Substantia nigra (tissue), 51 donors: ENCODE measurements at places on chromosomes 5 and 9.

- no peak for DNase-seq
Measured at GRCh38 chr5:139904566-139904815, 108.9 kb downstream of the PSD2 start.

GRCh38 chr5:133877351-133878235 lies 90.8 kb downstream of the C5orf15 start:
- DNase-seq, result no peak

GRCh38 chr9:127450243-127450760 lies 904 bp downstream of the RPL12 start:
- DNase-seq, result no peak

- no peak for DNase-seq
Measured at GRCh38 chr5:31113666-31114350, 79.7 kb upstream of the CDH6 start.

DNA sequence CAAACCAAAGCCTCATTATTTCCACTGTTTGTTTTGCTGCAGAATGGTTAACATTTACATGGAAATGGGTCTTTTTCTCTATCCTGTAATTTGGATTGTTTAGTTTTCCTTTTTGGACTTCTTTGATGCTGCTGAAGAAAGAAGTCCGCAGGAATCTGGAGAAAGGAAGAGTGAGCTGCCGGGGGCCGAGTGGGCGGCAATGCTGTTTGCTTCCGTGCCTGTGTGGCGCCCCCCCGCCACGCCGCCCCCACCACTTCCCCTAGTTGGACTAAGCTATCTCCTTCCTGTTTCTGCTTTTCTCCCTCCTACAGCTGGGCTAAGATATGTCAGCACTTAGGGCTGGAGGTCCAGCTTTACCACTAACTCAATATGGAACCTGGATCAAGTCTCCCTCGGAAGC lies 39.7 kb downstream of the ACTL7B start:
- no peak for DNase-seq

DNA sequence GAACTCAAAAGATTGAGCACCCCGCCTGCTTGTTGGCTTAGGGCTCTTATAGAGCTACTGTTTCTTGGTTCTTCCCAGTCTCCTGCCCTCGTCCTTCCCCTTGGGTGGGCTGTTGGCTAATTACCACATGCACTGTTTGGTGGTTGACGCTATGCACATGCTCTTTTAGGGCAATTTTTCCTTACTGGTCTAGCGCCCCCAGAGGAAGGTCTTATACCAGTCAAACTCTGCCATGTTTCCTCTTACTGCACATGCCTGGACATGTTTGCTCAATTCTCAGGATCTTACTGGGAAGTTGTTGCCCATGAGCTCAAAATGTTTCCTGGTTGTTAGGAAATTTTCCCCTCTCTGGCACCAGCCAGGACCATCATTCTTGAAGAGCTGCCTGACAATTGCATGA lies 101.9 kb downstream of the SLC28A3 start:
- no peak for DNase-seq

- no peak for DNase-seq
Measured at GRCh38 chr5:372996-373709, 51.6 kb downstream of the AHRR start.

- DNase-seq, result no peak
Measured at GRCh38 chr5:11504886-11505193, 399.4 kb downstream of the CTNND2 start.

- DNase-seq, result no peak
Measured at GRCh38 chr9:128298535-128299482, 22.7 kb downstream of the SWI5 start.

DNA sequence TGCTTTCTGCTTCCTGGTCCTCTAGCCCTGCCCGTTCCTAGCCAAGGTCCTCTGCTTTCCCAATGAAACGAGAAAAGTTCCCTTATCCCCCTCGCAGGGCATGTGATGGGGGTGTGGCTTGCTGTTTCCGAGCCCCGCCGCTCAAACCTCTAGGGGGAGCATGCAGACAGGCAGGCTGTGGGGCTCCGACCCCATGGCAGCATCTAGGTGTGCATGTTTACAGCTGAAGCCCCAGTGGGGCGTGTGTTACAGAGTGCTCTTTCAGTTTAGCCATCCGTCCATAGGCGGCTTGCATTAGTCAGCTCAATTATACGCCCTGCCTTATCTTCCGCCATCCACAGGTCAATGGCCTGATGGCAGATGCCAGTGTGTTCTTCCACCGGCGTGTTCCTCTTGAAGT lies 48.3 kb upstream of the SPATA31E1 start:
- no peak for DNase-seq

DNA sequence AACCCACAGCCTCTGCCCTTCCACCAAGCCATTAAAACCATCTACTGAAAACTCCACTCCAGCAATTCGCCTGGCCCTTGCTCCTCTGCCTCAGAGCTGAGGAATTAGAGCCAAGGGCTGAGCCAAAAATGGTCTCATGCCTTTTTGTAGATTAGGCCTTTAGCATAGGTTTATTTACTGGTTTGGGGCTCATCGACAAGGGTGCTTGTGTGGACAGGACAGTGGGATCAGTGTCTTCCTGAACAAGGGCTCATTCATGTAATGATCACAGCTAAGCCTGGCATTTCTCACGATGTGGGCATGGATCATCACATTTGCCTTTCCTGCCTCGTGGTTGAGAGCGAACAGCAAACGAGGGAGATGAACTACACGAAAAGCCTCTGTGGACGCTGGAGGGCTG lies 59.2 kb upstream of the PHF24 start:
- peak; percentile 45 for DNase-seq

GRCh38 chr9:128552744-128553440 lies 505 bp downstream of the SPTAN1 start:
- DNase-seq, result peak; percentile 25

DNA sequence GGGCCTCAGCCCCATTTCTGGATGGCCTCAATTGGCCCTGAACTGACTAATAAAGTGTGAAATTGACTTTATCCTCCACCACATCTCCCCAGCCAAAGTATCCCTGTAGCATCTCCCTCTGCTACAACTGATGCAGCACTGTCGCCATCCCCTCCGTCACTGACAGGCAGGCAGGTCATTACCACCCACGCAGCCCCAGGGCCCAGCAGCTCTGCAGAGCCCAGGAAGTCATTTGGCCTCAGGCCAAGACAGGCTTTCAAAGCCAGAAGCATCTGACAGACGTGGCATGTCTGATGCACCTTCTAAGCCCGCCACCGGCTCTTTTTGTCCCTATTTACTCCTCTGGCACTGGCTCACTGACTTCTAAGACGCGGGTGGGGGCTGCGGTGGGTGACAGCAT lies 65.3 kb downstream of the ARHGEF37 start:
- no peak for DNase-seq

GRCh38 chr5:17690473-17690872 lies 56.2 kb downstream of the TAF11L14 start:
- DNase-seq, result no peak

- no peak for DNase-seq
Measured at GRCh38 chr9:70079417-70080037, 35.9 kb downstream of the MAMDC2 start.

DNA sequence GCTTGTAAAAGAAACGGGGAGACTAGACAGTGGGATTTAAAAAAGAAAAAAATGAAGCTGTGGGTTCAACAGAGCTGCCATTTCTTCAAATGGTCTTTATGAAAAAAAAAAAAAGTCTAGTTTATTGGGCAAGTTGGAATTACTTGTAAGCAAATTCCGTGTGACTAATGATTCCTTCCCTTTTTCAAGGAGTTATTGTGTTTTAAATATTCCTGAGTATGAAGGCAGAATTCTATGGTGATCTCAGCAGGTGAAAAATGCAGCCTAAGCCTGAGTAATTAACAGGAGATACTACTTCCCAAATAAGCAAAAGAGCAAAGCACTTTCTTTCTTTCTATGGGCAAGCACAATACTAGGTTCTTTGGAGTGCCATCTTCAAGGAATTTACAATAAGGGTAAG lies 481.9 kb downstream of the ZNF608 start:
- no peak for DNase-seq

- DNase-seq, result no peak
Measured at GRCh38 chr9:35533398-35533797, 43.5 kb downstream of the RUSC2 start.

DNA sequence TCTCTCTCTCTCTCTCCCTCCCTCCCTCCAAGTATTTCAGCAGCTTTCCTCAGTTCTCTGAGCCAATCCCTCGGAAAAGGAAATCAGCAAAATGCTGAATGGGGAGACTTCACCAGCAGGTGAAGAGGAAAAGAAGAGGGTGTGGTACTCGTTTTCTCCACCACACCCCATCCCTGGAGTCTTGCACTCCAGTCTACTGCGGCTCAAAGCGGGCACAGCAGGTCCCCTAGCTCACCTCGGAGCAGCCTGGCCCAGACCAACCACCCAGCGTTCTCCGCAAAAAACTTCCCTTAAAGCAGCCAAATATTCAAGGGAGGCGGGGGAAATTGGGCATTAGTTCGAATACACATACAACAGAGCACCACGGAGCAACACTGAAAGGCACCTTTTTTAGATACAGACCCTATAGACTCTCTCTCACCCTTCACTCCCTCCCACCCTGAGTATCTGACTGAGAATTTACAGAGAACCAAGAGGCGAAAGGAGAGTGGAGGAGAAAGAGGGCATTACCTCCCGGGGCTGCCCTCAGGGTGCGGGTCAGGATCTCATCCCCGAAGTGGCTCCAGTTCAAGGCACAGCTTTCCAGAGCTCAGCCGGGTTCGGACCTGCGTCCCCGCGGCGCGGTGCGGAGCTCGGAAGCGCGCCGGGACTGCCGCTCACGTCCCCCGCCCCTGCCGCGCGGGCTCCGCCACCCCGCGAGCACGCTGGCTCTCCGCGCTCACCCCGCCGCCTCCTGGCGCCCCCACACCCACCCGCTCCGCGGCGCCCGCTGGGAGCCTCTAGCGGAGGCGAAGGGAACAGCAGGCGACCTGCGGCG lies 1638.5 kb upstream of the C9orf72 start:
- DNase-seq, result peak; percentile 31

- no peak for DNase-seq
Measured at GRCh38 chr5:125865166-125865815, 557.9 kb upstream of the GRAMD2B start.

DNA sequence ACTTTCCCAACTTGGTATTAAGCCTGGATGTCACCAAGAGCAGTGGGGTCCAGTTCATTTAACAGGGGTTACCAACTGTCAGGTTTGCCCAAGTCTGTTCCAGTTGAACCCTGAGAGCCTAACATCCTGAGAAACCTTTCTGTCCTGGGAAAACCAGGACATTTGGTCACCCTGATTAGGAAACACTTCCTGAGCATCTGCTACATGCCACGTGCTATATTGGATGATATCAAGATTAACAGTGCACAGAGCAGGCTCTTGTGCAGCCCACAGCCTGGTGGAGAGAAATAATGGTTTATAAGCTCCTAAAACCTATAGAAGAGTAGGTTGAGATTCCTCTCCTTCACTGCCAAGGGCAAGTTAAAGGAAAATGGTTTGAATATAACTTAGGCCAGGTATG lies 102.9 kb upstream of the RAD23B start:
- no peak for DNase-seq

DNA sequence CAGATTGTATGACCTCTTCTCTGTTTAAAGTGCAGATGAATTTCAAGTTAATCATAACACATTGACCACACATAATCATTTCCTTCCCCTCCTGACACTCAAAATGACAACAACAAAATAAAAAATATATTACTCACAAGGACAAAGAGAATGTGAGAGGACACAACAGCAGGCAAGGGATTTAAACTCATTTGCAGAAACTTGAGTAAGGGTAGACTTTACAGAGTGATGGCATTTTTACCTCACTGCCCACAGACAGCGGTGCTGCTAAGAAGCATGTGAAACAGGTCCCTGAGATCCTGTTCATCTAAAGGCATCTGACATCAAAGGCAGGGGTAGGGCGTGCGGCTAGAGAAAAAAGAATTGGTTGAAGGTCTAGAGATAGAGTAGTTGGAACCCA lies 99.0 kb downstream of the TRIM36 start:
- no peak for DNase-seq

DNA sequence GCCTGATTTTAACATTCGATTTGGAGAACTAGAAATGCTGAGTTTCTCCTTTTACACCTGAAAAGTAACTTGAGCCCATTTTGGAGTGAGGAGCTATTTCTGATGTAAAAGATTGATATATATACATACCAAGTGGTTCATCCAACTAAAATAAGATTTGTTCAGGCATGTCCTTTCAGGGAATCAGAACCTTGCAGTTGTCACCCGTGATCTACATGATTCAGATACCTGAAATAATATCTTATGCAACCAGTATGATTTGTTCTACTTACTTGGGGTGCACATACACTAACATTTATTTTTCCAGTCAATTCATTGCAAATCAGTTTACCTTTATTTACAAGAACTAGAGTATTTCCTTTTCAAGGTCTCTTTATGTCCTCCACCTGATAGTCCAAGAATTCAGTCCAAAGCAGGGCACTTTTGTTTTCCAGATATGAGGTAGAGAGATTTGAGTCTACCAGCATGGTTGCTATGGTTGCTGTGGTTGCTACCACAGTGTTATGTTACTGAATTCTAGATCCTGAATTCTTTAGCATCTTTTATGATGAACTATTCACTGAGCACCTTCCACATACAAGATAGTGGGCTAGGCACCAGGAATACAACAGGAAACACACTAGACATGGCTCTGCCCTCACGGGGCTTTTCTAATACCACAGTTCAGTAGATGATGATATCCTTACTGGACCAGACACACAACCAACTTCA lies 49.3 kb downstream of the CCL28 start:
- DNase-seq, result no peak

GRCh38 chr9:128280084-128280622 lies 4.1 kb downstream of the SWI5 start:
- DNase-seq, result no peak

DNA sequence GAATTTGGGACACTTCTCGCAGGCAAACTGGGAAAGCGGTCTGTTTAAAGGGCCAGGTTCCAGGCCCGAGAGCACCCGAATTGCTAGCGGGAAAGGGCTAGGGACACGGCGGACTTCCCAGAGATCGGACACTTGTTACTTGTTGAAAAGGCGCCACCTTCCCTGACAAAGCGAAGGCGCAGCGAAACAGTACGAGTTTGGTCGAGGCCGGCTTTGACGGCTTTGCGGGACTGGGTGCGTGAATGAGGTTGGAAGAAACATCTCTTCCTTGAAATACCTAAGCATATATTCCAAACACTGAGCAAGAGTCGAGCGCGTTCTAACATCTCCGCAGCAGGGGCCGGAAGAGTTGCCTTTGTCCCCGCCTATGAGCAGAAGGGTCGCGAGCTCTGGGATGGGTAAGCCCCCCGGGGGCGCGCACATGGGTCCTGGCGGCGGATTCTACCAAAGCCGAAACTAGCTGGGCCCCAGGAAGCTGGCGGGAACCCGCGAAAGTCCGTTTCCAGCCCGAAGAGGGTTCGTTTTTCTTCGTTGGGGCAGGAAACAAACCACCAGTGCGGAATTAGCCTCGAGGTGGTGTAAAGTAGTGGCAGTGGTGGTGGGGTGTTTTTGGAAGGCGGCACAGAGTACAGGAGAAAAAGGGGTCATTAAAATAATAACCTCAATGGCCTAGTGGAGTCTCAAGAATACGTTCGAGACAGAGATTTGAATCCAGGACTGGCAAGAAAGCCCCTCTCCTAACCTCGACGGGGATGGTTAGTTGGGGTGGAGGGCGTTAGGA lies 1.5 kb downstream of the GDNF start:
- DNase-seq, result no peak

- DNase-seq, result no peak
Measured at GRCh38 chr9:135924628-135925338, 17.4 kb upstream of the CAMSAP1 start.
